Right atrium auricular region (tissue), 2 donors: ENCODE measurements at places on chromosomes 11 and 22.

- peak; percentile 40 for DNase-seq
Observed at GRCh38 chr22:48919851-48920589, 907.7 kb downstream of the BRD1 start.

- no peak for DNase-seq
Observed at GRCh38 chr11:94934846-94935245, 38.5 kb downstream of the CWC15 start.

DNA sequence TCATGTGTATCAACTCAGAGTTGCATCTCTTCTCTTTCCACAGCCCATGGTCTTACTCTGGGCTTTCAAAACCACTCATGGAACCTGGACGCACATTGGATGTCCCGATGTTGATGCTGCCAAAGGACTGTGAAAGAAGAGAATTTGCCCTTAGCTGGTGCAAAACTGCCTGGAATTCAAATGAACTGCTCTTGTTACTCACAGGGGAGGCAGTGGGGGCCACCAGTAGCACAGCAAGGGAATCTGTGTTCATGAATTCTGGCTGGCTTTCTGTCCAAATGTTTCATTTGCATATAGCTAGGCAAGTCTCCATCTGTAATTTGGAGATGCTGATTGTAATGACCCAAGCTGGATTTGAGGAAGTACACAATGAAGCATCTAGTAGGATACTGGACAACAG, 24.9 kb downstream of the LMO2 start:
- no peak for DNase-seq

DNA sequence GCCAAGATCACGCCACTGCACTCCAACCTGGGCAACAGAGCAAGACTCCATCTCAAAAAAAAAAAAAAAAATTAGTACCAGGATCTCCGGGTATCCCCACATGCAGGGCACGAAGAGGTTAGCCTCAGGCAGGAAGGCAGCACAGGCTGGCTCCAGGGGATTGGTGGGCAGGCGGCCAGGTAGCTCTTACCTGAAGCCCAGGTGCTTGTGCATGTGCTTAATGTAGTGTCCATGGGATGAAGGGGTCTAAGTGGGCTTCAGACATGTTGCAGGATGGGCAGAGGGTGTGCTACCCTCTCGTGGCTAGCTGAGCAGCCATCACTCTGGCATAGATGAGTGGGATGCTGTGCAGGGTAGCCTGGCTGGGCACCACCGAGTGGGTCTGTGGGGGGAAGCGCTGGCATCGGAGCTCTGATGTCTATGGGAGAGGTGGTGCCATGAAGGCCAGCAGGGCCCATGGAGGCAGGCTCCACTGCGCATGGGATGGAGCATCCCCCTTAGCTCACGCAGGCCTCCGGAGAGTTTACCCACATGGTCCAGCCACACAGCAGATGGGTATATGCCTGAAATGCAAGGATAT, 11.0 kb downstream of the RFPL1 start:
- no peak for DNase-seq

DNA sequence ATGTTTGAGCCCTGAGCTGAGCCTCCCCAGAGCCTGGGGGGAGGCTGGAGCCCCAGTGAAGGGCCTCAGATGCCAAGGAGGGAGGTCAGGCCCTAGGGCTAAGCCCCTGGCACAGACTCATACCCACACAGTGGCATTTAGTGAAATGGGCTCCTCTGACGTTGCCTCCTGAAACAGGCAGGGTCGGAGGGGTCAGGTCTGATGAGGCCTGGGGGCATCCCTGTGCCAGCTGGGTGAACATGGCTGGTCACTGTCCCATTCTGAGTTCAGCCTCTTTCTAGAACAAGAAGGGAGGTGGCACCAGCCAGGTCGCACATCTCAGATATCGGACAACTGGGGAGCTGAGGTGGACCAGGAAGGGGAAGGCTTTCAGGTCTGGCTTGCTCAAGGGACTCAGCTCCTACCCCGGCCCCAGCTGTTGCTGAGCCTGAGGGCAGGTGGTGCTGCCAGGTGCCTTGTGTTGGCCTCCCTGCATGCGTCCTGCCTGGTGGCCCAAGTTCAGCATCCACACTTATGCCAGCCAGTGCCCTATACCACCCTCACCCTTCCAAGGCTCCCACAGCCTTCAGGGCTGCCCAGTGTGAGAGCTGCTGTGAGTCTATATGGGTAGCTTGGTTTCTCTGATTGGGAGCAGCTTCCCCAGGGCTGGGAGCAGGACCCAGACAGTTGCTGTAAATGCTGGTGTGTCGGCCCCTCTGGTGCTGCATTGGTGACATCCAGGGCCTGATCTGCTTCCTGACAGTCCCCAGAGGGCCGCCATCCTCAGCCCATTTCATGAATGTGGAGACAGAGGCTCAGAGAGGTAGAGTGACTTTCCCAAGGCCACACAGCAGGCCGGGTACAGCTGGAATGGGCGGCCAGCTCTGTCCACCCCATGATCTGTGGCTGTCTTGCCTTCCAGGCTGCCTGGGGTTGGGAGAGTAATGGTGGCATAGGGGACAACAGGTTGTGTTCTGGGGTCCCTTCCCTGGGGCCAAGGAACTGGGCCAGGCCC, 32.8 kb upstream of the PPARA start:
- no peak for DNase-seq

GRCh38 chr11:94134651-94135512, 6.2 kb downstream of the PANX1 start:
- peak; percentile 94 for DNase-seq

GRCh38 chr11:64771861-64772260, 6.5 kb downstream of the SF1 start:
- DNase-seq: no peak

GRCh38 chr22:44332946-44333345, 20.2 kb upstream of the SHISAL1 start:
- DNase-seq: no peak

GRCh38 chr11:82529936-82530335, 203.7 kb downstream of the FAM181B start:
- no peak for DNase-seq

DNA sequence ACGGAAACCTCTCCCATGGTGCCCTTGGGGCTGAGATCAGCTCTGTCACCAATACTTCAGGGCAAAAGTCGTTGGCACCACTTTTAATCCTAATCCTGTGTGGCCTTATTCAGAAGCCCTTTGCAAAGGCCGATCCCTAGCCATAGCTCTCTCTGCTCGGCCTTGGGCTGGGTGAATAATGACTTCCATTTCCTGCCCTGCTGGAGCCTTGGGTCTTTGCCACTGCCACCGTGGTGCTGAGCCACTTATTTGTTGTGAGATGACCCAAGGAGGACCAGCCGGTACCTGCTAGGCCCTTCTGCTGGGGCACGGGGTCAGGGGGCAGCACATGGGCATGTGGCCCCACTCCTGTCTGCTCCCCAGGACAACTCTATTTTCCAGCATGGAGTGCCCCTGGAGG, 188.2 kb downstream of the ST3GAL4 start:
- DNase-seq: no peak

GRCh38 chr22:39152024-39152510, 413 bp downstream of the CBX7 start:
- DNase-seq: no peak

- DNase-seq: no peak
Observed at GRCh38 chr11:12060385-12060985, 49.9 kb upstream of the MICAL2 start.

DNA sequence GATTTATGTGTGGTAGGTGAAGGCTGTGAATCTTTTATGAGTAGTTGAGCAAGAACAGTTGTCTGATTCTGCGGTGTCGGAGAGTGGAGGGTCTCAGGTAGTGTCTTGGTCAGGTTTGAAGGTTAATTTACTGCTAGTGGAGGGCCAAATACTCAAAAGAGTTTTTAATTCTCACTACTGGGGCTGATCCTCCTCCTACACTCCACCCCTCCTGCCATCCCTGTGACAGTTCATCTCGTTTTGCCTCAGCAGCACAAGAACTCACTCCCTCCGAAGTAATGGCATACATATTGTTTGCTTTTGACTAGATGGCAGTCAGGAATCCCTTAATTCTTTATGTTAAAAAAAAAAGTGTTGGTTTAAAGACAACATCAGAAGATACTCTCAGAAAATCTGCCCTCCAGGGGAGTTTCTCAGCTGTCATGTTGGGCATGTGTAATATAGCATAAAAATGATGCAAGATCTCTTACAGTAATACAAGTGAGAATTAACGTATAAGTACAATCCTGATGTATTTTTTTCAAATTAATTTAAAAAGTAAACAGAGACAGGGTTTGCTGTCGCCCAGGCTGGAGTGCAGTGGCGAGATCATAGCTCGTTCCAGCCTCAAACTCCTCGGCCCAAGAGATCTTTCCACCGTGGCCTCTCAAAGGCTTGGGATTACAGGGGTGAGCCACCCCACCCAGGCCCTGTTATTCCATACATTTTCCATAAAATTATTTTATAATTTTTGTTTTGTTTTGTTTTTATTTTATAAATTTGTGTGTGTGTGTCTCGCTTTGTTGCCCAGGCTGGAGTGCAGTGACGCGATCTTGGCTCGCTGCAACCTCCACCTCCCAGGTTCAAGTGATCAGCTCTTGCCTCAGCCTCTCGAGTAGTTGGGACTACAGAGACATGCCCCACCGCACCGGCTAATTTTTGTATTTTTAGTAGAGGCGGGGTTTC, 1.3 kb downstream of the FAR1 start:
- no peak for DNase-seq

- no peak for DNase-seq
Observed at GRCh38 chr22:27749597-27750225, 51.8 kb downstream of the MN1 start.

DNA sequence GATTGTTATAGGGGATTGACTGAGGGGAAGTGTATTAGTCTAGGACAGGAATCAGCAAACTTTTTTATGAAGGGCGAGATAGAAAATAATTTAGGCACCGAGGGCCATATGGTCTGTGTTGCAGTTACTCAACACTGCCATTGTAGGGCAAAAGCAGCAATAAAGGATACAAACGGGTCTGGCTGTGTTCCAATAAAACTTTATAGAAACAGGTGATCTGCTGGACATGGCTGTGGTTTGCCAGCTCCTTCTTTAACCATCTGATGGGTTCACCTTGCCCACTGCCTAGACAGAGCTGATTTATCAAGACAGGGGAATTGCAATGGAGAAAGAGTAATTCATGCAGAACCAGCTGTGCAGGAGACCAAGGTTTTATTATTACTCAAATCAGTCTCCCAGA, 20.0 kb downstream of the PRR5L start:
- no peak for DNase-seq

- no peak for DNase-seq
Observed at GRCh38 chr22:20918663-20919218, 1.5 kb downstream of the CRKL start.

GRCh38 chr11:14336507-14337503, 22.2 kb downstream of the RRAS2 start:
- DNase-seq: no peak

GRCh38 chr22:26798462-26799065, 141.2 kb downstream of the MIAT start:
- DNase-seq: no peak

DNA sequence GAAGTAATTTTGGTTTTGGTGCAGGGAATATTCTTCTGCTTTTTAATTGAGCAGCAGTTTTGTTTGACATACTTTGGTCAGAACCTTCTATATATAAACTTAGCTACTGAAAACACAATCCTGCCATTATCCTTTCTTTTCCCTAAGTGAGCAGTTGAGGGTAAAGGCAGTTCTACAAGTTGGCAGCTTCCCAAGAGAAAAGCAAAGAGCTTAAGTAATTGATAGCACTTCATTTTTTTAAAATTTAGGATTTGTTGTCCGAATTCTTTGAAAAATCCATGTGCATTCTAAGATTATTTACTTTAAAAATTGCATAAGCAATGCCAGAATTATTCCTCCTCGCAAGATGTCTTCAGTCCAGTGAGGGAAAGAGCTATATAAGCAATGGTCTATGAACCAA, 1394.1 kb downstream of the FAM181B start:
- DNase-seq: no peak

- DNase-seq: no peak
Observed at GRCh38 chr11:36376888-36377758, 81.0 kb downstream of the PRR5L start.

- DNase-seq: no peak
Observed at GRCh38 chr11:46050003-46050461, 71.2 kb downstream of the PHF21A start.

DNA sequence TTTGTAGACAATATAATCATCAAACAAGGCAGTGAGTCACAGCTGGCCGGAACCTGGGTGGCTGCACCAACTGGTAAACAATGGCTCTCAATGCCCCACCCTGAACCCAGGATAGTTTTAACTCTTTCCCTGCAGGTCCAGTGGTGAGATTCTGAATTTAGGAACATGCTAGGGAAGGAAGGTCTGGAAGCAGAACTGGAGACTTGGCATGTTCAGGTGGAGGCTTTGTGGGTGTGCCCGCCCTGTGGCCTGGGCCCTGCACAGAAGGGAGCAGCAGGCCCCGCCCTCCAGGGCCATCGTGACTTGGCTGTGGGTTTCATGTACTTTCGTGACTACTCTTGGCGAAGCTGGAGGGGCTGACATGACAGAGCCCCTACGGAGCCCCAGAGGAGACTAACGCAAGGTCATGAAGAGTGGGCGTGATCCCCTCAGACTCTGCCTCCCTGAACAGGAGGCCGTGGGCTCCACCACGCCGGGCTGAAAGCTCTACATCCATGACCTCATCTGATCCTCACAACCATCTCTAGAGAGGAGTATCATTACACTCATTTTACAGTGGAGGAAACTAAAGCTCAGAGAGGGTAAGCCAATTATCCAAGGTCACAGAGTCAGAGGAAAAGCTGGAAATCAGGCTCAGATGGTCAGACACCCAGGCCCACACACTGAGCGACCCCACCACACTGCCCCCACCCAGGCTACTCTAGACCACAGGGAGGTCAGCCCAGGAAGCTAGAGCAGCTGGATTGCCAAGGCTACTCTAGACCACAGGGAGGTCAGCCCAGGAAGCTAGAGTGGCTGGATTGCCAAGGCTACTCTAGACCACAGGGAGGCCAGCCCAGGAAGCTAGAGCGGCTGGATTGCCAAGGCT, 27.3 kb downstream of the MAFF start:
- DNase-seq: peak; percentile 85

DNA sequence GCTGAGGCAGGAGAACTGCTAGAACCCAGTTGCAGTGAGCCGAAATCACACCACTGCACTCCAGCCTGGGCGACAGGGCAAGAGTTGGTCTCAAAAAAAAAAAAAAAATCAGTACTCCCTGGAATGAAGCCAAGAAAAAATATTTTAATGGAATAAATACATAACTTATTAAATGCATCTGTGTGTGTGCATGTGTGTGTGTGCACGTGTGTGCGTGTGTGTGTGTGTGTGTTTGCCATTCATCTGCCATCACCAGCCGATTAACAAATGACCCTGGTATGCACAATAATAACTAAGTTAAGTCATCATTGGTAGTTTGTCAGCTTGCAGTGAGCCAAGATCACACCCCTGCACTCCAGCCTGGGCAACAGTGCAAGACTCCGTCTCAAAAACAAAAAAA, 35.0 kb upstream of the SCGB1A1 start:
- DNase-seq: no peak

- DNase-seq: no peak
Observed at GRCh38 chr22:37229012-37229804, 14.9 kb downstream of the RAC2 start.

GRCh38 chr11:44976576-44976975, 25.9 kb upstream of the TP53I11 start:
- no peak for DNase-seq

DNA sequence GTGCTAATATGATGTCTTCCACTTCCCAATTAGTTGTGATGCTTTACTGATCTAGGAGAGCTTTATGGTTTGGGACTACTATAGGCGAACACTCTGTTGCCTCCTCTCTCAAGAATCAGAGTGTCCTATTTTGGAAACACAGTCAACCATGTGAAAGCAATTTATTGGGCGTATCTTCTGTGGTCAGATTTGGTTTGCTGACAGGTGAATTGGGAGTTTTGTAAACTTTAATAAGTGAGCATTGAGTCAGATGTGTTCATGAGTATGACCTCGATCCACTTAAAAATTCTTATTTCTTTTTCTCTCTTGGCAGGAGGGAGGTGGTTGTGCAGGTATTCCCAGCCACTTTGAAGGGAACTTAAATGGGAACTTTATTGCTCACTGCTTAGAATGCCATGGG, 4.4 kb downstream of the CAT start:
- DNase-seq: no peak
